Neural progenitor cell (in vitro differentiated cells): ENCODE measurements at places on chromosomes 3 and 15. TPM values are rescaled to one million over a fixed set of nuclear protein-coding genes. Genes with fewer than 3 reads are reported as not detected.
A peak's percentile ranks its signal among the peaks of the same experiment; 100 is the strongest.

- DNase-seq: no peak
These were observed 30.9 kb downstream of the RGMA start for GRCh38 chr15:93058128-93058527.

DNA sequence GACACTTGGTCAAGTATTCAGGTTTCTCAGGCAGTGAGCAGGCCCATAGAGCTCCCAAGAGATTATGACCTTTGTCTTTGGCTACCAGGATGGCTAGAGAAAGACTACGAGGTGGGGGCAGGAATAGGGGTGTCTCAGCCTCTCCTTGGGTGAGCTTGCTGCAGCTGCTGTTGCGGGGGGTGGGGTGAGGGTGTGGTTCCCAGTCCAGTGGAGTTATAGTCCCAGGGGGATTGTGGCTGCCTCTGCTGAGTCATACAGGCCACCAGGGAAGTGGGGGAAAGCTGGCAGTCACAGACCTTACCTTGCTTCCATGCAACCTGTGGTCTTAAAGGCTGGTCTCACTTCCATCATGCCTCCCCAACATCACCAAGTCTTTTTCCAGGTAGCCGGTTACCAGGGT, 31.7 kb downstream of the ATP2C1 start:
- DNase-seq: no peak

IFT80 gene
- 69.0 and 90.0 TPM in 2 replicates for total RNA-seq

- DNase-seq: no peak
These were observed 25.9 kb upstream of the KIF23 start for GRCh38 chr15:69388260-69388705.

PYDC2 gene
- total RNA-seq: not detected in 2 replicates

DNA sequence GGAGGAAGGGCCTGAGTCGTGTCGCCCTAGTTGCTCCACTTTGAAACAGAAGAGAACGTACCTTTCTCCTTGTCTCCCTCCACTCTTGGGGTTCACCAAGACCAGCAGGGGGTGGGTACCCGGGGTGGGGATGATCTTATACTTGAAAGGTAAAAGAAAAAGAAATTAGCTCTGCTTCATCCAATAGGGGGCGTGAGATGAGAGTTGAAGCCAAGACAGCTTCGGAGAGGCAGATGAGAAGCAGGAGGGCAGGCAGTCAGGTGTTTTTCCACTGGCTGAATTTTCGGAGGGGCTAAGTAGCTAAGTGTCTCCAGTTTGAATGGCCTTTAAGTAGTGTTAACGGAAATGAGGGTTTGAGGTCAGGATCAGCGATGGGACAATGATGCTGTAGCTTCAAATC, 100.4 kb downstream of the DGKG start:
- peak; percentile 67 for DNase-seq

DNA sequence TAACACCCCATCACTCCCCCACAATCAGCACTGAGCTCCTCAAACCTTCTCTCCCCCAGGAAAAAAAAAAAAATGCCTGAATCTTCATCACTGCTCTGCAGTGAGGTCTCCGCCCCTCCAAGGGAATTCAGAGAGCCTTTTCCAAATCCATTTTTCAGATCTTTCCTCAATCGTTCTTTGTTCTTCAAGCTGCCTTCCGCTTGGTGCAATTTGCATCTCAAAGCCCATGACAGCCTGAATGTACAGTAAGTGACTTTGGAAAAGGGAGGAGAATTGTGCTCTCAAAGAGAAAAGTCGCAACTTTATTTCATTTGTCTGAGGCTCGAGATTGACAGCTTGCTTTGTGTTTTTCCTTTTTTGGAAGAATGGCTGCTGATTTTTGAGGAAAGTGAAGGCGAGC, 75.0 kb downstream of the CORO2B start:
- no peak for DNase-seq

GRCh38 chr3:69322158-69322509, 63.8 kb downstream of the FRMD4B start:
- no peak for DNase-seq

DNA sequence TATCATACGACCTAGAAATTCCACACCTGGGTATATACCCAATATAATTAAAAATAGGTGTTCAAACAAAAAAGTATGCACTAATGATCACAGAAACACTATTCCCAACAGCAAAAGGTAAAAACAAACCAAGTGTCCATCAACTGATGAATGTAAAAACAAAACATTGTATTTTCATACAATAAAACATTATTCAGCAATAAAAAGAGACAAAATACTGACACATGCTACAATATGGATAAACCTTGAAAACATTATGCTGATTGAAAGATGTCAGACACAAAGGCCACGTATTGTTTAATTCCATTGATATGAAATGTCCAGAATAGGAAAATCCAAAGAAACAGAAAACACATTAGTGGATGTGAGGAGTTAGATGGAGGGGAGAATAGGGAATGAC, 71.0 kb downstream of the RPL22L1 start:
- no peak for DNase-seq

XYLB gene
- 2.1 and 6.9 TPM in 2 replicates for total RNA-seq

DGKG gene
- 0.22 and 0.37 TPM in 2 replicates for total RNA-seq

DNA sequence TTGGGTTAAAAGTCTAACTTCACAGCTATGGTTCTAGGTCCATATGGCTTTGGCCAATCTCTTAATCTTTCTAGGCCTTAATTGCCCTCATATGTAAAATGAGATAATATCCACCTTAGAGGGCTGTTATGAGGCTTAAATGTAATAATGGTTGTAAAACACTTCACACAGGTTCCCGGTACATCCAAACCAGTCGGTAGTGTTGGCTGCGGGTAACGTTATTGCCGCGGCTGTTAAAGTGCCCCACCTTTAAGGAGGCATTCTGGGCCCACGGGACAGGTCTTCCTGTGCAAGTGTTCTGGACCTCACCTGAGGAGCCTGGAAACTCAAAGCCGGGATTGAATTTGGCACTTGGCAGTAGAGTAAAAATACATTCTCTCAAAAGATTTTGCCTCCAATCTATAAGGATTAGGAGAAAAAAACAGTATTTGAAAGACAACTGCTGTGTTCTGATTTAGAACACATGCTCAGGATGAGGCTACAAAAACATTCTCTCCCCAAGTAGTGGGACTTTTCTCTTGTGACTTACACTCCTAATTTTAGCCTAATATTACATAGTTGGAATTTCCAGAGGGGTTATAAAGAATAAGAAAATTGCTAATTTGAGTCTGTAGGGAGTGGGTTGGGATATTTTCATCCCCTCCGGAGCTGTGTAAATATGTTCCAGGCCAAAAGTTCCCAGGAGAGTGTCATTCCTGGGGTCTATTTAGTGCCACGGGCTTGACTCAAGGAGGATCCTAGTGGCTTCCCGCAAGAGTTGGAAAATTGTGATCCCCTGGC, 44.9 kb upstream of the TSEN2 start:
- no peak for DNase-seq

GRCh38 chr3:171986176-171986575, 53.2 kb upstream of the FNDC3B start:
- DNase-seq: no peak

- DNase-seq: no peak
These were observed 3.5 kb downstream of the PLSCR2 start for GRCh38 chr3:146465693-146466465.

IGSF10 gene
- 0.15 and 0.22 TPM in 2 replicates for total RNA-seq

GPR149 gene
- total RNA-seq: not detected in 2 replicates

- no peak for DNase-seq
These were observed 499.4 kb upstream of the MDFIC2 start for GRCh38 chr3:70811880-70812279.

DNA sequence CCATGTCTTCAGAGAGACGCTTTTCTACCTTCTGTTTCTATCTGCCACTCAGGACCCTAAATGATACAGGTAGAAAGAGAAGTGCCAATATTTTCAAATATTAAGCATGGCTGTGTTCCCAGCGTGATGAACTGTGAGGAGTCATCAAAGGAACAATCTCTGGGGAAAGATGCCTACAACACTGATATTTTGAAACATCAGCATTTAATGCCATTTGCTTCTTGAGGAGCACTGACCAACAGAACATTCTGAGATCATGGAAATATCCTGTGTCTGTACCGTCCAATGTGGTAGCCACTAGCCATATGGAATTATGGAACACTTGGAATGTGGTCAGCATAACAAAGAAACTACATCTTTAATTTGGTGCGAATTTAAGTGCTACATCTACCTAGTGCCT, 117.9 kb upstream of the COL6A5 start:
- no peak for DNase-seq
